ENCODE measurements at places on chromosomes 11 and 22.

DNA sequence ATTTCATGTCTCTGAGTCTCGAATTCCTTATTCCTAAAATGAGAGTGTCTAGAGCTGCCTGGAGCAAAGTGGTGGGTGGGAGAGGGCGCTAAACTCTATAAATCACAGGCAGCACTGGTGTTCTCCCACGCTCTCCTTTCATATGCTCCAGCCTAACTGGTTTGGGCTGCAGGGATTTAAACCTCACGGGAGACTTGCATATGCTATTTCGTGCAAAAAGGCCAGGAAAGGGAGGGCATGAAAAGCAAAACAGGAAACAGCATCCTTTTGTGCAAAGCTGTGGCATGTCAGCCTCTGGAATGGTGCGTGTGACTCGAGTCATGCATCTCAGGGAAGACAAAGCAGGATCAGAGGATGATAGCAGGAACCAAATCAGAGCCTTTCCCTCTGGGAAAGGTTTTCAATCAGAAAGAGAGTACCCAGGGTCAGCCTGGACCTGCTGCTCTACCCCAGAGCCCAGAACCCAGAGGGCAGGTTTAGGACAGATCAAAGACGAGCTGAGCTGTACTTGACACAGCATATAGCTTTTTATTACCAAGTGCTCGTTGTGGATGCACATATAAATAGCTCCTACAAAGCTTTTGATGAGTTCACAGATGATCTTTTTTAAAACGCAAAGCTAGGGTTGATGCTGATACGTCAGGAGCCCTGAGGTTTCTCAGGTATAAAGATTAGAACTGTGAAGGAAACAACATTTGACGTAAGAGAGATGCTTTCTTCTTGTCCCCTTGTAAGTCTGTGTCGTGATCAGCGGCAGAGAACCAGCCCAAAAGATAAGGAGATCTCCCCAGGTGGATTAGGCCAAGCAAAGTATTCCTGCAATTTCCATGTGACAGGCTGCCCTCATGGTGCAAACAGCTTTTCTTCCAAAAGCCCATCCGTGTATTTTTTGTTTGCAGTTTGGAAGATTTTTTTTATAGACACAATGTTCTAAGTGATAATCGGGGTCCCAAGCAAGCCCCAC, 46.2 kb upstream of the YWHAH start:
- DNase-seq = peak; percentile 62

DNA sequence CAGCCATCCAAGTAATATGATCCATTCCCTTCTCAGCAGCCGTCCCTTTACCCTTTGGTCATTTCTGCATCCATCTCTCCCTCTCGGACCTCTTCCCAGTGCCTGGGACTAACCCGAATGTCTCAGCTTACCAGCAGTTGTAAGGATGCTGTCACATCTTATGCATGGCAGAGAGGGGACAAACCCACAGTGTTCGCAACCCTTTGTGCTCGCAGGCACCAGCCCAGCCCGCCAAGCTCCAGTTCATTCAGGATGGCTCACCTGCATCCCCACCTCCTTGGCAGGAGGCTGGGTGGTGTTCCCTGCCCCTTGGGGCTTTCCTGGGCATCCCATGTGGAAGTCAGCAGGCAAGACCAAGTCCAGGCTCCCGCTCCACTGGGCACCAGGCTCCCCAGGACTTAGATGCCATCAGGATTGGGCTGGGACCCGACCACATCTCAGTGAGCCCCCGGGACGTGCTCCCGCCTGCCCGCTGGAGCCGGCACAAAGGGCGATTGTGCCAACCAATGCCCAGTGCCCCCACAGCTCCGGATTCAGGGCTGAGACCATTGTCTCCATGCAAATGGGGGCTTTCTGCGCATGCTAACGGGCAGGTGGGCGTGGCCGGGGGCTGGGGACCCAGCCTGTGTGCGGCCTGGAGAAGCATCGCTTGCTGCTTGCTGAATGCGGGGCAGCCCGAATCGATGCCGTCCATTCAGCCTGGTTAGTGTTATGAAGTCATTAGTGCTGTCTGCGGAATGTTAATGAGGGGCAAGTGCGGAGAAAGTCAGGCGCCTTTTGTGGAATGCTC, 108.6 kb downstream of the KCNQ1OT1 start:
- DNase-seq = peak; percentile 61

DNA sequence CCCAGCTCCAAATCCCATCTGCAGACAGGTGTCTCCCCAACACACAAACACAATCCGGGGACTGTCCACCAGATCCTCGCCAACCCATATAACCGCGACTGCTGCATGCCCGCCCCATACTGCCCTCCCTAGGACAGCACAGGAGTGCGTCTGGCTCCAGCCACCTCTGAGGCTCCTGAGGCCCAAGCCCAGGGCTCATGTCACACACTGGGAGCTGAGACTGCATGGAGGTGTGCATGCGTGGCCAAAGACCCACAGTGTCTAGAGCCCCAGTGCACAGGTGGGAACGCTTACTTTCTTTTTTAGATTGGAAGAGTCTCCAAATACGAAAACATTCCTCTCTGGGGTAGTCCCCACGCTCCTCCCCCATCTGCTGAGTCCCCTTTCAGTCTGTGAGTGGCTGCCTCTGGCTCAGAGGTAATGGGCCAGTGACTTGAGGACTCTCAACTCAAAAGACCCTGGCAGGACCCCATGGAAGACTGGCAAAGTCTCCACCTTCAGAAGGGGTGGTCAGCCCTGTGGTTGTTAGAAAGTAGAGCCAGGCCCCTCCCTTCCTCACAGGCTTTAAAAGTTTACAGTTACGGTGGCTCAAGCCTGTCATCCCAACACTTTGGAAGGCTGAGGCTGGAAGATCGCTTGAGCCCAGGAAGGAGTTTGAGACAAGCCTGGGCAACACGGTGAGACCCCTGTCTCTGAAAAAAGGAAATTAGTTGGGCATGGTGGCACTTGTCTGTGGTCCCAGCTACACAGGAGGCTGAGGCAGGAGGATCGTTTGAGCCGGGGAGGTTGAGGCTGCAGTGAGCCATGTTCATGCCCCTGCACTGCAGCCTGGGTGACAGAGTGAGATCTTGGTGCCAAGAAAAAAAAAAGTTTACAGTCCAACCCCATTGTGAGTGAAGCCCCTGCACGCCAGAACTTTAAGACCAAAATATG, 2.3 kb downstream of the CBX7 start:
- DNase-seq = peak; percentile 58

DNA sequence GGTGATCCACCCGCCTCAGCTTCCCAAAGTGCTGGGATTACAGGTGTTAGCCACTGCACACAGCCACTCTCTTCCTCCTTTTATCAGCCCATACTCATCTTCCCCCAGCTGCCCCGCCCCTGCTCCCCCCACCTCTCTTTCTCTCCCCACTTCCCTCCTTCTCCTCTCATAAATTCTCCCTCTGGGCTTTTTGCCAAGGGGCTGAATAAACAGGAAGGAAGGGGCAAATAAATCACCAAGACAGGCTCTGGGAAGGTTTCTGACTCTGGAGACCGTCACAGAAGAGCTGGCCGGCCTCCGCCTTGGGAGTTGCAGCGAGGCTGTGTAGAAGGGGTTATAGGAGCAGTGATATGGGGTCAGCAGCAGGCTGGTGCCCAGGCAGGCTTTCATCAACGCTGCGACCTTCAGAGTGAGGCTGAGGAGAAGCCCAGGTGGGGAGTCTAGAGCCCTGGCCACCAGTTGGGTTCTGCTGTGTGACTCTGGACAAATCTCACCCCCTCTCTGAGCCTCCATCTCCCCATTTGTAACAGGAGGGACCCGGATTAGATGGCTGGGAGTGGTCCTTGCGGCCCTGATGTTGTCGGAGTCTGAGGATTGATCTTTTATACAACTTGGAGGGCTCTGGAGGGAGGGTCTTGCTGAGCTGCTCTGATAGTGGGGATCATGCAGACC, 62.6 kb upstream of the RASD2 start:
- DNase-seq = peak; percentile 60

- DNase-seq = no peak
Observed at GRCh38 chr22:35567351-35568141, 26.9 kb downstream of the RASD2 start.
